ENCODE measurements at places on chromosomes 1 and 21. TPM values are rescaled to one million over a fixed set of nuclear protein-coding genes. Genes with fewer than 3 reads are reported as not detected.

GRCh38 chr1:66679140-66679539, 73.1 kb upstream of the DYNLT5 start:
- peaks cover 59% of the 10 kb centered on the region for H3K36me3 ChIP-seq
- peaks cover 4% of the 10 kb centered on the region for H3K4me1 ChIP-seq
- H3K4me3 ChIP-seq, result no peak overlapping the region
- H3K27ac ChIP-seq, result no peak overlapping the region
- H3K27me3 ChIP-seq, result no peaks in the 10 kb centered on the region
- no peak for DNase-seq

- H3K27me3 ChIP-seq, result no peaks in the 10 kb centered on the region
- DNase-seq, result peak; percentile 36
- no peaks in the 10 kb centered on the region for H3K36me3 ChIP-seq
- H3K27ac ChIP-seq, result no peak overlapping the region
- no peaks in the 10 kb centered on the region for H3K4me1 ChIP-seq
Measured at GRCh38 chr1:86169625-86170024, 13.1 kb upstream of the COL24A1 start.

DNA sequence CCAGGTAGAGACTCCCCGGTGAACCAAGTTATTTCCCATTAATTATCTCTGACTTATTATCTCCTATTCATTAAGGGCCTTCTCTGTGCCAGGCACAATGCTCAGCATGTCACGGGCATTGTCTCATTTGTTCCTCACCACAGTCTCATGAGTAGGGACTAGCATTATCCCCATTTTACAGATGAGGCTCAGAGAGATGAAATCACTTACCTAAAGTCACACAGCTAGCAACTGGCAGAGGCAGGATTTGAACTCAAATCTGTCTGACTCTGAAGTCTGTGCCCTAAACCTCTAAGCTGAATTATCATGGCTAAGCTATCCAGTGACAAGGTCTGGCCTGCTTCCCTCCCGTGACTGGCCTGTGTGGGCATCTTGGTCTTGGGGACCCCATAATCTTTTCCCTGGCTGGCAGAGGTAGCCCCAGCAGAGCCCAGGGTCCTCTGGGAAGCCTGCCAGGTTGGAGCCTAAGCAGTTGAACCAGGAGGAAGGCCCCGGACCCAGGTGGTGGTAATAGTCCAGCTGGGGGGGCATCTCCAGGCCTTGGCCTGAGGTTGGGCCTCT, 4.5 kb downstream of the MAP7D1 start:
- peaks cover 15% of the 10 kb centered on the region for H3K36me3 ChIP-seq
- H3K27me3 ChIP-seq, result no peaks in the 10 kb centered on the region
- H3K4me1 ChIP-seq, result peaks cover 22% of the 10 kb centered on the region
- H3K27ac ChIP-seq, result peak overlapping the region; percentile 89
- H3K4me3 ChIP-seq, result peak overlapping the region; percentile 32

DNA sequence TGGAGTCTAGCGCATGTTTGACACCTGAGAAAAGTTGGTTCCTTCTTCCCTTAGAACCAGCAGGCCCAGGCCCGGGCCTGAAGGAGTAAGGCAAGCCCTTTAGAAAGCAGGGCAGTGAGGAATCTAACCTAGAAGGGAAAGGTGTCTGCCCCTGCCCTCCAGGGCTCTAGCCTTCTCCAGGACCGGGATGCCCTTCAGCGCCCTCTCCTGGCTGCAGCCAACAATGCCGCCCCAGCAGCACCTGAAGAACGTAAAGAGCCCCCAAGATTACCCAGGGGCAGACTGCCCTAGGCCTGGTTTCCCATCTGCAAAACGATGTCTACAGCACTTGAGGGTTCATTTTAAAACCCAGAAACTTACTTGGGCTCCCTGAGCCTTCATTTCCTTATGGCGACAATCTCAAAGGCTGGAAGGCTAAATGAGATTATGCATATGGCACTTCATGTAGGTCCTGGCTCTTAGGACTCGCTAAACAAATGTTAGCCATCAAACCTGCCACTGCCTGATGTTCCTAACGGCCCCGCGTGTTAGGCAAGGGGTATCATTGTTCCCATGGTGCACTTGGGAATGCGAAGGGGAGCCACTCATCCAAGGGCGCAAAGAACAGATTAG, 106.7 kb upstream of the KLHDC7A start:
- DNase-seq, result no peak
- no peak overlapping the region for H3K4me3 ChIP-seq
- H3K36me3 ChIP-seq, result no peaks in the 10 kb centered on the region
- no peaks in the 10 kb centered on the region for H3K27me3 ChIP-seq
- no peaks in the 10 kb centered on the region for H3K4me1 ChIP-seq
- no peak overlapping the region for H3K27ac ChIP-seq

GRCh38 chr1:181317261-181317930, 165.9 kb upstream of the CACNA1E start:
- no peak for DNase-seq
- H3K4me3 ChIP-seq, result no peak overlapping the region
- no peaks in the 10 kb centered on the region for H3K4me1 ChIP-seq
- no peak overlapping the region for H3K27ac ChIP-seq
- no peaks in the 10 kb centered on the region for H3K36me3 ChIP-seq

DNA sequence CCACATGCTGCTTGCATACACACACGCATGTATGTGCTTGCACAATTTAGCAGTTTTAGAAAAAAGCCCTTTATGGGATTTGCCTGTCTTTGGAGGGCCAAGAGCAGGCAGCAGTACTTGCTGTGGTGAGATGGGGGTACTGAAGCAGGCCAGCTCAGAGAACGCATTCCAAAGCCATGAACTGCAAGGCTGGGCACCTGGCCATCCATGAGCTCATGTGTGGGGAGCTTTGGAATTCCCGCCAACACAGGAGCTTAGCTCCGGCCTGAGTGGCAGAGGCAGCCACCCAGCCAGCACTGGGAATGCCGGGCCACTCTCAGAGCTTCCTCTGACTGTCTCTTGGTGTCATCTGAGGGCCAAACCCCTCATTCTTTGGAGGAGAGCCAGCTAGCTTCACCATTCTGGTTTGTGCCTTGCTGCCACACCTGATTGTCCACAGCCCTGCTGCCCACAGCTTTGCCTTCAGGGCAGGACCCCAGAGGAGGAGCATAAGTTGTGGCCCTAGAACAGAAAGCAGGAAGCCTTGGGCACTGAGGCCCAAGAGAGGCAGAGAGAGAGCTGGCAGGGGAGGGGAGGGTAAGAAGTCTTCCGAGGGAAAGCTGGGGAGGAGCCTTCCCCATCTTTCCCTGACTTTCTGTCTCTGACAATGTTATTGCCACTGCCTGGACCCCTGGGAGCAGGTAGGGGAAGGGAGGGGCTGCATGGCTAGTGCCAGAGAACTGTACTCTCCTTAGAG, 92.1 kb upstream of the POU3F1 start:
- H3K27me3 ChIP-seq, result peaks cover 43% of the 10 kb centered on the region
- H3K27ac ChIP-seq, result no peak overlapping the region
- no peak overlapping the region for H3K4me3 ChIP-seq

DNA sequence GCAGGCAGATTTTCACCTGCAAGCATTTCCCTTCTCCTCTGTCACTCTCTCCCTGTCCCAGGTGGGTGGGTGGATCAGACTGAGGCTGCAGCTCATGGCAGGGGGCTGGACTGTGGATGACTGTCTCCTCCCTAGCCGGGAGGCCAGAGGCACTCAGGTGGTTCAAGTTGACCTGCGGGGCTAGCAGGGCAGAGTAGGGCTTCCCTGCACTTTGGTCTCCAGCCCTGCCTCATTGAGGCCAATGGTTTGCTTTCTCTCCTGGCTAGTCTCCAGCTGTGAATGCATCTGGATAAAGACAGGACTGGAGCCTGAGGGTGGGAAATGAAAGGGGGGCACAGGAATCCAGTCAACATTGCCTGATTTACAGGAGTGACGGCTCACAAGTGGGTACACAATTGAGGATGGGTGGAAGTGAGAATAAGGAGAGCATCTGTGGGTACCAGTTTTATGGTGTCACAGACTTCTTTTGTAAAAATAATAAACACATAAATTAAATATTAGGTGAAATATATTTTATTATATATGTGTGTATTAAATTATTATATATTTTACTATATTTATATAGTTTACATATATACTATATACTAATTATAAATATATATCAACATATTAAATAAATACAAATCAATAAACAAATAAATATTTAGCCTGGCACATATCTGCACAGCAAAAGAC, 25.6 kb downstream of the RUNX1 start:
- DNase-seq, result no peak
- H3K4me1 ChIP-seq, result no peaks in the 10 kb centered on the region
- H3K4me3 ChIP-seq, result no peak overlapping the region
- no peaks in the 10 kb centered on the region for H3K36me3 ChIP-seq
- no peaks in the 10 kb centered on the region for H3K27me3 ChIP-seq
- H3K27ac ChIP-seq, result no peak overlapping the region

GRCh38 chr1:39711966-39712340, 20.7 kb upstream of the HPCAL4 start:
- H3K4me1 ChIP-seq, result no peaks in the 10 kb centered on the region
- no peaks in the 10 kb centered on the region for H3K36me3 ChIP-seq
- peaks cover 65% of the 10 kb centered on the region for H3K27me3 ChIP-seq
- H3K27ac ChIP-seq, result no peak overlapping the region
- no peak overlapping the region for H3K4me3 ChIP-seq

DNA sequence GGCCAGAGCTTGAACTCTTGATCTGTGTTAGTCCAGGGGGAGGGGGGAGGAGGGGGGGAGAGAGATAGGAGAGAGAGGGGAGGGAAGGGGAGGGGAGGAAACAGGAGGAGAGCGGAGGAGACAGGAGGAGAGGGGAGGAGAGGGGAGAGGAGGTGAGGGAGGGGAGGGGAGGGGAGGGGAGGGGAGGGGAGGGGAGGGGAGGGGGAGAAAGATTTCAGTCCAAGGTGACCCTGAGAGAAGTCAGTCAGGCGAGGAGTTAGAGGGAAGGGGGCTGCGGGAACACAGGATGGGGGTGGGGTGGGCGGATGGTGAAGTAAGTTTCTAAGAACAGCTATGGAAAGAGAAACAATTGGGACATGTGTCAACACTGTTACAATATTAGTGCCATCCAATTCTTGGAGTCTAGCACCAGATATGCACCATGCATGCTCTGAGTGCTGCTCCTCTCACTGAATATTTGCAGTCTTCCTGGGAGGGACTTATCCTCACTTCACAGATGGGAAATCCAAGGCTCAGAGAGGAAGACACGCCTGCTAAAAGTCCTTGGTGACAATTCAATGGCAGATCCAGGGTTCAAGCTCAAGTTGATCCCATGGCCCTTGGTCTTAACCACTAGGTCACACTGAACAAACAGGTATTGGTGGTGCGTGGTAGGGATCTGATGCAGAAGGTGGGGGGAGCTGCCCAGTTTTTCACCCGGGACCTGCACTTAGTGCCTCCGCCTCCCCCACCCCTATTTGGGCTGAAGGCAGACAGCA, 42.5 kb upstream of the ECE1 start:
- no peak overlapping the region for H3K27ac ChIP-seq
- H3K27me3 ChIP-seq, result no peaks in the 10 kb centered on the region
- no peak overlapping the region for H3K4me3 ChIP-seq
- no peak for DNase-seq
- H3K4me1 ChIP-seq, result peaks cover 44% of the 10 kb centered on the region

DNA sequence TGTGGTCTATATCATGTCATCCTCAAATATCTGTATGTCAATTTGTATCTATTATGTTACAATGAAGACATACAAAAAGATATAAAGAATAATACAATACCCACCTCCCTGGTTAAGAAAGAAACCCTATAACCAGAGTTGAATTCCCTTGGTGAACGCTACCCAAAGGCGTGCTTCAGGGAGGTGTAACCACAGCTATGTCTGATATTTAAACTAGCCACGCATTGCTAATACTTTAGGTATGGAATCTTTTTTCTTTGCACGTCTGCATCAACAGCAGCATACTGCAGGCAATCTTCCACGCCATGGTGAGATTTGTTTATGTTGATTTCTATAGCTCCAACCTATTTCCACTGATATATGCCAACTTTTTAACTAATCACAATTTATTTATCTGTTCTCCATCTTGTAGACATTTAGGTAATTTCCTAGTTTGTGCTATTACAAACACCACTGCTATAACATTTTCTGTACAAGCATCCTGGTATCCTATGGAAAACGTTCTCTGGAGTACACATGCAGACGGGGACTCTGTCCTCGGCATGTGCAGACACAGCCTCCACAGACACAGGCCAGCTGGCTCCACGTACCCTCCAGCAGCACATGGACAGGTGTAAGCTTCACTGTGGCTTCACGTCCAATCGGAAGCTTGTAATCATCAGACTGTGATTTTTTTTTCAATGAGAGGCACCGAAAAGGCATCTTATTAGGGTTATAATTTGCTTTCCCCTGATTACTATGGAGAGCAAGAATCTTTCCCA, 58.5 kb downstream of the HSF2BP start:
- H3K4me1 ChIP-seq, result peaks cover 36% of the 10 kb centered on the region
- peak; percentile 95 for DNase-seq
- no peaks in the 10 kb centered on the region for H3K36me3 ChIP-seq
- no peak overlapping the region for H3K4me3 ChIP-seq

DNA sequence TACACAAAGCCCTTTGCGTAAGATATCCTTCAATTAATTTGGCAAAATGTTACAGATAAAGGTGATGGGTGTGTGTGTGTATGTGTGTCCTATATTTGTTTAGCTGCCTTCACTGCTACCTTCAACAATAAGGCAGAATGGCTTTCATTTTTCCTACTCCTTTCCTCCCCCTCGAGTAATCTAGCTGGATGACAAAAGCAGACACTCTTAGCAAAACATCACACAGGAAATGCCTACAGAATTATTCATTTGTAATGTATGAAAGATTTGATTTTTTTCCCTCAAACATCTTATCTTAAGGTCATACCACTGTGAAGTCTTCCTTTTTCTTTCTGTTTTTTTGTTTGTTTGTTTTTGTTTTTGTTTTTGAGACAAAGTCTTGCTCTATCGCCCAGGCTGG, 10.6 kb downstream of the PTPN22 start:
- peak; percentile 80 for DNase-seq
- no peak overlapping the region for H3K4me3 ChIP-seq
- no peaks in the 10 kb centered on the region for H3K27me3 ChIP-seq
- no peaks in the 10 kb centered on the region for H3K36me3 ChIP-seq
- H3K27ac ChIP-seq, result peak overlapping the region; percentile 94

DNA sequence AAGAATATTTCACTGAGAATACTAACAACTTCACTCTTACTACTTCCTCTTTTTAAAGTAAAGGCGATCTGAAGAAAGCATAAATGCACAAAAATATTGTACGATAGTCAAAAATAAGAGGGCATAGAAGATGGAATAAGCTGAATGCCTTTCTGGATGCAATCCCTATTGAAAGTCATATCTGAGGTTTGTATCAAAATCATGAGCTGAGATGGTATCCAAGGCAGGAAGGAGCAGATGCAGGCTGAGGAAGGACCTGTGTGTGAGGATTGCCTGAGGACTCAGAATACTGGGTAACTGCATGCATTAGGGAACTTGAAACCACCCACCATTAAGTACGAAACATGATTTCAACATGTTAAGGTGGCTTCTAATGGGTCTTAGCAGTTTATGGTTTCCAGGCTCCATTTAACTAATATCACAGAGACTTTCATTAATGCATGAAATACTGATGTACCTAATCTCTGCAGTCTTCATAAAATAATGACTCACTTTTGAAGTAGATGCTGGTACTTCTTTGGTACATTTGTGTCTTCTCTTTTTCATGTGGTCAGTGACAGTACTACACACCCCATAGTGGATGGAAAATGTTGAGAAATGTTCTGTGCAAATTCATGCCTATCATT, 29.6 kb upstream of the RGS1 start:
- H3K27ac ChIP-seq, result no peak overlapping the region
- DNase-seq, result no peak
- H3K4me1 ChIP-seq, result peaks cover 10% of the 10 kb centered on the region
- no peak overlapping the region for H3K4me3 ChIP-seq
- H3K36me3 ChIP-seq, result no peaks in the 10 kb centered on the region

DDAH1 gene
- 94.5 TPM for total RNA-seq

ATG4C gene
- 7.2 TPM for total RNA-seq

NCAM2 gene
- total RNA-seq, result 5.0 TPM

CACYBP gene
- 61.8 TPM for total RNA-seq

IQGAP3 gene
- 13.6 TPM for total RNA-seq

TPTE gene
- not detected for total RNA-seq

CNR2 gene
- not detected for total RNA-seq

GJB5 gene
- not detected for total RNA-seq

GJA9 gene
- total RNA-seq, result not detected

CGN gene
- 0.36 TPM for total RNA-seq
